ENCODE measurements at places on chromosomes 5 and 9. TPM values are rescaled to one million over a fixed set of nuclear protein-coding genes. Genes with fewer than 3 reads are reported as not detected.

Gene SLCO4C1
- total RNA-seq, result under 0.01 TPM

Gene LCN1
- not detected for total RNA-seq

DNA sequence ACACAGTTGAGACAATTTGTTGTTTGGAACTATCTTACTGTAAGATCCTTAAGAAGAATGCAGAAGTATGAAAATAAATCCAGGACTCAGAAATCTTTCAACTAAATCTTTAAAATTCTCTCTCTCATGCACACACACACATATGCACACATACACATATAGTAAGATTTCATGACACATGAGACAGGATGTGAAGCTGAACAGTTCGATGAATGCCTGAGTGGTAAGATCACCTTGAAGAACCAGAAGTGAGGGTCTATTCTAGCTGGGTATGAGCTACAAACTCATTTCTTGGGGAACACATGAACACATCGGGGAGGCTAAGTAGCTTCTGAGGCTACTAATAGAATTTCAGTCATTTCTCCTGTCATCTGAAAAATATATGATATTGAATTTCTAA, 153.6 kb downstream of the TMC1 start:
- H3K27me3 ChIP-seq, result no peaks in the 10 kb centered on the region
- no peak overlapping the region for H3K27ac ChIP-seq
- H3K4me1 ChIP-seq, result no peaks in the 10 kb centered on the region

- H3K27ac ChIP-seq, result peak overlapping the region; percentile 37
- no peaks in the 10 kb centered on the region for H3K27me3 ChIP-seq
- no peaks in the 10 kb centered on the region for H3K4me1 ChIP-seq
- no peak overlapping the region for H3K4me3 ChIP-seq
- DNase-seq, result peak; percentile 76
Measured at GRCh38 chr9:114864471-114864870, 58.6 kb upstream of the TNFSF15 start.

DNA sequence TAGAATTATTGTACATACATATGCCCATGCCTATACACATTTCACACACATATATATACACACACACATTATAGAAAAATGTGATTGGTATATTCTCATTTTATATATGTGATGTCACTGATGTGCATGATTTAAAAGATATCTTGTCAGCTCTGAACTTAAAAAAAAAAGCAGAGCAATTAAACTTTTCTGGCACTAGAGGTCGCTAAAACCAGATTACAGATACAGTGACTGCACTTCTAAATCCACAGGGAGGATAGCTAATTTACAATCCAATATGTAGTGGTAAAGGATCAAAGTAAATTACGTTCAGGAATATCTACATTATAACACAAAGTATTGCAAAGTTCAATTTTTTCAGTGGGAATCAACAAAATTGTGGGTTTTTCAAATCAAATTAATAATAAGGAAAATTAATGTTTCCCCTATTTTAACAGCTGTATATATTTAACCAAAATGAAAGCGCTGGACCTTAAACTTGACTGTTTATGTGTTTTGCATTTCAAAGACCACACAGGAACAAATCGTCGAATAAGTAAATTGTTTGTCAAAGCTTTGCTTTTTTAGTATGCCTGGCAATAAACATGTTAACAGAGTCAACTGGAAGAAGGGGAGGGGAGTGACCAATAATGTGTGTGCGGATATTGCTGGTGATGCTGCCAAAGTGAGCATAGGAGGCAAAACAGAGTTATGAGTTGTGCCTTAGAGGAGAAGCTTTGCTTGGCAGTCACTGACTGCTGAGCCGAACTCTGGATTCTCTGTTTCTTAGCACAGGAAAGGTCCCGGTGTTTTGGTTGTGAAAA, 1201.4 kb upstream of the C9orf72 start:
- no peak overlapping the region for H3K4me3 ChIP-seq
- H3K27ac ChIP-seq, result no peak overlapping the region
- DNase-seq, result no peak
- no peaks in the 10 kb centered on the region for H3K36me3 ChIP-seq
- no peaks in the 10 kb centered on the region for H3K4me1 ChIP-seq

GRCh38 chr5:37739817-37740261, 100.0 kb downstream of the GDNF start:
- no peaks in the 10 kb centered on the region for H3K36me3 ChIP-seq
- H3K4me1 ChIP-seq, result peaks cover 35% of the 10 kb centered on the region
- no peak for DNase-seq
- no peak overlapping the region for H3K4me3 ChIP-seq
- peak overlapping the region; percentile 51 for H3K27ac ChIP-seq

GRCh38 chr9:132806306-132806705, 71.8 kb downstream of the AK8 start:
- H3K27me3 ChIP-seq, result no peaks in the 10 kb centered on the region
- no peak overlapping the region for H3K4me3 ChIP-seq
- H3K36me3 ChIP-seq, result no peaks in the 10 kb centered on the region
- no peak for DNase-seq
- H3K27ac ChIP-seq, result no peak overlapping the region
